Thyroid gland (tissue), 4 donors: ENCODE measurements at places on chromosomes 5 and 9.

DNA sequence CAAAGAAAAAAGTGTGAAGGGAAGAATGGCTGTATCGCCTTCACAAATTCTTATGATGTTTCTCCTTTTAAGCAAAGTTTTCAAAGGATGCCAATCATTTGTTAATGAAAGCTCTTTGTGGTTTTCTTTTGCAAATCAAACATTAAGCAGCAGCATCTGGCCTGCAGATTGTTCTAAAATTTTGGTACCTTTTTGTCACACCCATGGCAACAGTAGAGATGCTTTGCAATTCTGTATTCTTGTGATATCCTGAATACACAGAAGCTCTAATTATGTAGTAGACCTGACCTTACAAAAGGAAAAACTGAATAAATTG is 79.8 kb downstream of the CDO1 start:
- no peak for DNase-seq

DNA sequence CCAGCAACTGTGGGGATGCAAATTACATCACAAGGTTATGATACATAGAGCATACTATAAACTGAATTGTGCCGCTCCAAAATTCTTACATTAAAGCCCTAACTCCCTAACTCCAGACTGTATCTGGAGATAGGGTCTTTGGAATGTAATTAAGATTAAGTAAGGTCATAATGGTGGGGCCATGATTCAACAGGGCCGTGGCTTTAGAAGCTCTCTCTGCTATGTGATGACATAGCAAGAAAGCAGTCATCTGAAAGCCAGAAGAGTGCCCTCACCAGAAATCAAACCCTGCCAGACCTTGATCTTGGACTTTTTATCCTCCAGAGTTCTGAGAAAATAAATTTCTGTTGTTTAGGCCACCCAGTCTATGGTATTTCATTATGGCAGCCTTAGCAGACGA is 123.9 kb downstream of the FBXL17 start:
- no peak for DNase-seq

DNA sequence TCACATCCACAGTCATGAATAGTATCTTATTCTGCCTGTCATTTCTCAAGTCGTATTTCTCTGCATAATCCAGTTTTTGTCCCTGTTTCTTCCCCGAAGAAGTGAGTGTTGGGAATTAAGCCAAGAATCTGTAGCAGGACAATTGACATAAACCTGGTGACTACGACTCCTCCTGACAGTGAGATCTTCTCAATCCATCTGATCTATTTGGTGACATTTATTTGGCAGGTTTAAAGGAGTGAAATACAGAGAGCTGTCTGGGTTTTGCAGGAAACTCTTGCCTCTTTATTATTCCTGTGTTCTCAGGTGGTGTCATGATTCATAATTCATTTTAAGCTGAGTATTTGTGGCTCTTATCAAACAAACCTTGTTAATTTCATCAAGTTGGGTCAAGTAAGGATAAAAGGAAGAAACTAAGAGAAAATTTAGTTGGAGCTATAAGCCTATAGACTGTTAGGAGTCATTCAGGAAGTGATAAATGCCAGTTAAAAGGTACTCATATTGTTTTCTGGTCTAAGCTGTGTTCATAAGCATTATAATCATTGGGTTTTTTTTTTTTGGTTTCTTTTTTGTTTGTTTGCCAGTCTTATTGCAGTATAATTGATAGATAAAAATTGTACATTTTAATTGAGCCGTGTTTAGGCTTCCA is 95.9 kb upstream of the PCSK1 start:
- no peak for DNase-seq

DNA sequence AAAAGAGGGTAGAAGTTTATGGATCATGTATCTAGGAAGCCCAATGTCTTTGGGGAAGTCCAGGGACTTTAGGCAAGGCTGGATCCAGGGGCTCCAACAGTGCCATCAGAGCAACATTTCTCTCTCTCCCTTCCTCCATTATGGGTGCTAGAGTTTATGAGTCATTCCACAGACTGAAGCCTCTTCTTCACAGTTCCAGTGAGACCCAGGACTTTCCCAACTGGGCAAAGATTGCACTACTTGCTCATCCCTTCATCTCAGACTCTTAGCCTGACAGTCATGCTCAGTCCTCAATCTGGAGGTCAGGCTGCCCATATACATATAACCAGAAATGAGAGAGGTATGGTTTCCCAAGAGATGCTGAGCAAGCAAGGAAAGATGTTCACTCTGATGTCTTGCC is 110.7 kb downstream of the FEM1C start:
- DNase-seq: no peak

DNA sequence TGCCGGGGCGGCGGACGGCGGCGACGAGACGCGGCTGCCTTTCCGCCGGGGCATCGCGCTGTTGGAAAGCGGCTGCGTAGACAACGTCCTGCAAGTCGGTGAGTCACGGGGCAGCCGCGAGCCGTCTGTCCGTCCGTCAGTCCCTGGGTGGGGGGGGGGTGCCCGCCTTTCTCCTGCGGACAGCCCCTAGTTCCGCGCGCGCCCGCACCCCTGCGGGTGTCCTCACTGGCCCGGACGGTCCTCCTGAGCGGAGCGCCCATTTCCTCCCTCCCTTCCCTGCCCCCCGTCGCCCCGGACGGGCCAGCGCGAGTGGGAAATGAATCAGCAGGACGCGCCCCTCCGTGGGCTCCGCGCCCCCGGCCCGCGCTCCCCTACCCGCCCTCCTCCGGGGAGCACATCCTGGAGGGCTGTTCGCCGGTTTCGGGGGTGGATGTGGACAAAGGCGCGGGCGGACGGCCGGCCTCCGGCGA is 828 bp downstream of the ZSWIM6 start:
- DNase-seq: peak; percentile 54

DNA sequence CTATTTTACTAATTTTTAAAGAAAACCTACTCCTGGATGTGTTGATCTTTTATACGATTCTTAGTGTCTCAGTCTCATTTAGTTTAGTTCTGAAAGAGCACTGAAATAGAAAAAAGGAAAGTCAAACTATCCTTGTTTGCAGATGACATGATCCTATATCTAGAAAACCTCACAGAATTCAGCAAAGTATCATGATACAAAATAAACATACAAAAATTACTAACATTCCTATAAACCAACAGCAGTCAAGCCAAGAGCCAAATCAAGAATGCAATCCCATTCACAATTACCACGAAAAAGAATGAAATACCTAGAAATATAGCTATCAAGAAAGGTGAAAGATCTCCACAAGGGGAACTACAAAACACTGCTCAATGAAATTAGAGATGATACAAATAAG is 225.8 kb upstream of the CDH18 start:
- no peak for DNase-seq

DNA sequence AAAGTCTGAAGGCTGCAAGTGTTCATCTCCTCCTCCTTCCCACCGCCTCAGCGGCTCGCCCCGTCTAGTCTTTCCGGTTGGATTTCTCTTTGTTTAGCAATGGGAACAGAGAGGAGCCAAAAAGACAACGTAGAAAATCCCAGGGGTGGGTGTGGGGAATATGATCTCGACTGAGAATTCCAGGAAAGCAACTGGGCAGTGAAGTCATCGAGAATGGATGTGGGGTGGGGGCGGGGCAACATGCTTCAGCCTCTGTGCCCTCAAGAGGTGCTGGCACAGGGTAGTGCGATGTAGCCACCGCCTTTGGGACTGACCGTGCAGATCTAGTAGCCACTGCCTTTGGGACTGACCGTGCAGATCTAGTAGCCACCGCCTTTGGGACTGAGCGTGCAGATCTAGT is 12.9 kb downstream of the MSX2 start:
- DNase-seq: no peak

GRCh38 chr5:163789870-163790269 is 284.5 kb downstream of the MAT2B start:
- no peak for DNase-seq

DNA sequence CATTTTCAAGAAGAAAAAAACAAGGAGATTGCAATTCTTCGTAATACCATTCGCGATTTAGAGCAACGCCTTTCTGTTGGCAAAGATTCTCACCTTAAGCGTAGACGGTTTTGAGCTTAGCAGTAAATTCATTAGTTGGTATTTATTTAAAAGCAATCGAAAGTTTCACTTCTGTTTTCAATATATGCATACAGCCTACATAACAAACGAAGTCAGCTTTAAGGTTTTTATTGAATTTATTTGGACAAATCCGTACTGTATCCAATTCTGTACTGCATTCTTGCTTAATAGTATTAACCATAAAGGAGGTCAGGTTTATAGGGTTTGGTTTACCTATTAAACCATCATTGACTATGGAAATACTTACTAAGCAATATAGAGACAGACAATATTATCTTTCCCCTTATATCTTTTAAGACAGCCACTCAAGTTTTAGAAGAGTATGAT is 12.0 kb downstream of the SELENOP start:
- DNase-seq: no peak
